Immature natural killer cell (primary cell): ENCODE measurements at places on chromosomes 1 and 21.

DNA sequence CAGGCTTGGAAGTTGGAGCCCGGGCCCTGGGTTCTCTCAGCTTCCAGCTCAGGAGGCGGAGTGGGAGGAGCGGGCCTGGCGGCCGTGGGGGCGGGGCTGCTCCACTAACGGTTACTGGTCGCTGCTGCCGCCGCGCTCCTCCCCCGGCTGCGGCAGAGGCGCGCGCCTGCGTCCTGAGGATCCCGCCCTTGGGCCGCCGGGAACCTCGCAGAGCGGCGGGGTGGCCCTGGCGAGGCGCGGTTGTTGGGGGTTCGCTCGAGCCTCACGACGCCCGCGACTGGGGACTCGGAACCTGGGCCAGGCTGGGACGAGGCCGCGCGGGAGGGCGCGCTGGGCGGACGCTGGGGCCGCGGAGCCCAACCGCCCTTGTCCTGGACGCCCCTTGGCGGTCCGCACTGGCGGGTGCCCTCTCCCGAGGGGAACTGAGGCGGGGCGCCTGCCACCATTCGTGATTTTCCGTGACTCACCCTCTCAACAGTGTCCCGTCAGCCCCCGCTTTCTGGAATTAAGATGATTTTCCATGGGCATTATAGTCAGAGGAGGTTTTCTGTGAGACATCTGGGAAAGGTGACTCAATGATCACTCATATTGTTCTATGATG is 34.1 kb downstream of the OR2G3 start:
- DNase-seq: peak; percentile 12

DNA sequence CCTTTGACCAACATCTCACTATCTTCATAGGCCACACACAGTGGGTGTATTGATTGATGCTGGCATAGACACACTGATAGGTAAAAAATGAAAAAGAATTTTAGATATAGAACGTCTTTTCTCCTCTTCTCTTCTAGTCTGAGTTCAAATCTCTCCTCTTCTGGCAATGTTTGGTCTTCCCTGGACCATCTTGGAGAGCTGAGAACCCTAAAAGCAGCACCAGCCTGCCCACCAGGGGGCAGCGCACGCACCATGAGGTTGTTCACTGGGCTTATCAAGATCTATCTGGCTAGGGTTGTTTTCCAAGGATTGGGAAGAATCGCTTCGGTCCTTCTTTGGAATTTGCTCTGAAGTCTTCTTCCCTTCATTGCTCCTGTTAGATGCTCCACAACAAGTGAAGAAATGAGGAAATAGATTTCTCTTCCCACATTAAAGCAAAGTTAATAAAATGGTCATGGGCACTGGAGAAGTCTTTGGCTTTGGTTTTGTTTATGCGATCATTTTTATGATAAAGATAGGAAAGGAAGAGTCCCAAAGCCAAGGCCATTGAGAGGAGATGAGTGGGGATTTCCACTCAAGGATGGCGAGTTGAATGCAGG is 104.0 kb upstream of the OLIG2 start:
- peak; percentile 39 for DNase-seq

DNA sequence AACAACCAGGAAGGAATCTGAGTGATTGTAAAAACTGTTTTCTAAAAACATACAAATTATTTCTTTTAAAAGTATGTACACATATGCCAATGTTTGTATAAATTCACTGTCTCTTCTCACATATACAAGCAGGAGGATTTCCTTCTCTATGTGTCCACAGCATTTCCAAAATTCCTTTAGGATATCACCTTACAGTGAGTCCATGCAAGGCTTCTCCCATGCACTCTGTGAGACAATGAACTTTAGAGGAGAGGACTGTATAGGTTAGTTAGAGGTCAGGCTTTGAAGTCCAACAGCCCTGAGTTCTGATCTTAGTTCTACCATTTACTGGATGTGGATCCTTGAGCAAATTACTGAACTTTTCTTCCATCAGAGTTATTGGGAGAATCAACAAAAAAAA is 34.1 kb upstream of the USH2A start:
- DNase-seq: no peak

DNA sequence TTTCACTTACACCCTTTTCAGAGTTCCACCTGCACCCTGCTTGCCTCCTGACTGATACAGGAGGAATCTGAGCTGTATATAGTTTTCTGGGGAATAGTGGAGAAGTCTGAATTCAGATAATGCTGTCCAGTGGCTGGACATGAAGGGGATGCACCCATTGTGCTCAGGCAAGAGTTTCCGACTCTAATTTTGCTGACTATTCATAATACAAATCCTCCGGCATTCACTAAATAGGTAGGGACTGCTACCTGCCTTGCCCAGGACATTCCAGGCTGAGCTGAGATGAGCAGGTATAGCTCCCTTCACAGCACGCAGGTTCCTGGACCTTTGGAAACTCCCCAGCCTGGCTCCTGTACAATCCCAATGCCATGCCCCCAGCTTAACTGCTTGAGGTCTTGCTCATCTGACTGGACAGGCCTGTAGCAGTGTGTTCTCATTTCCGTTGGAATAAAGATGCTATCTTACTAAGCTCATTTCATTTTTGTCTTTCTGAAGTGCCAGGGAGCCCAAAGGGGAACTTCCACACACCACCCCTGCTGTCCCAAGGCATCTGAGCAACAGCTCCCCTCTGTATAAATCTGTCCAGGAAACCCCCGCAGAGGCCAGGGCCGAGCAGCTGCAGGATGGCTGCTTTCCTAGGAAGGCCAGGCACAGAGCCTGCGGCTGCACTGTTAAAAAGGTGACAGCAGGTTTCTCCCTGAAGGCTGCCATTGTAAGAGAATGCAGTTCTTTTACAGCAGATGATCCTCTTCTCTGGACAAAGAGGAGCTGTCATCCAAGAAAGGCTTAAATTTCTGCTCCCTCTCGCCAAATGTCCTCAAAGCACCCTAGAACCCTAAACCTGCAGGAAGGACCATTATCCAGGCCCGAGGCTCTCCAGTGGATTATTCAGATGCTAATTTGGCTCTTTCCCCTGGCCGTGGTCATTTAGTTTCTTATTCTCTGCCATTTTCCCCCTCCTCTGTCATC is 21.7 kb upstream of the VASH2 start:
- no peak for DNase-seq

GRCh38 chr1:162709132-162709860 is 77.0 kb downstream of the DDR2 start:
- no peak for DNase-seq

DNA sequence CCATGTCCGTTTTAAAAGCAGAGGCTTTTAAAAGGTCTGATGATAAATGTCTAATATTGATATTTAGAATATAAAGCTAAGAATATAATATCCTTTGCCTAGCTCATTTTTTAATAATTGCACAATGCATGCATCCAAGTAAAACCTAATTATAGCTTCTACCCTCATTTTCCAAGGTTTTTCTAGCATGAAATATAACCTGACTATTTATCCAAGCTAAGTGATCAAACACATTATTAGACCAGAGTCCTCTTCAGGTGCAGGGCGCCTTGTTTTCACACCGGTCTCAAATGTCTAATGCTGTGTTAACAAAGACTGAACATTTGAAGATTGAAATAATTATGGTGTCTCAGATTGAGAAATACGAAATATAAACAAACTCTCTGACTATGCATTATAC is 648.9 kb upstream of the CXADR start:
- DNase-seq: no peak

DNA sequence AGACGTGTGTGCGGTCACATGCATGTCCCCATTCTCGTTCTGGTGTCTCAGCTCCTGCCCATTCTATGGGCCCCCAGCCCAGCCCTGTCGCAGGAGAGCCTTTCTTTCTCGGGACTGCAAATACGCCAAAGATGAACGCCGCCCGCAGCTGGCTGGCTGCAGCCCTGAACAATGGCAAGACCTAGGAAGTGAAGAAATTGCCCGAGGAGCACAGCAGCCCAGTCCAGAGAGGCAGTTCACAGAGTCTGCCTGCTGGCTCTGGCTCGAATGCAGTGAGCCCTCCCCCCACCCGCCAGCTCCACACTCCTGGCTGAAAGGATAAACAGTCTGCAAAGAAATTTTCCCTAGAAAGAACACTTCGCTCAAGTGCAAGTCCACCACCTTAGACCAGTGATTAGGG is 23.3 kb downstream of the PAX7 start:
- DNase-seq: no peak

DNA sequence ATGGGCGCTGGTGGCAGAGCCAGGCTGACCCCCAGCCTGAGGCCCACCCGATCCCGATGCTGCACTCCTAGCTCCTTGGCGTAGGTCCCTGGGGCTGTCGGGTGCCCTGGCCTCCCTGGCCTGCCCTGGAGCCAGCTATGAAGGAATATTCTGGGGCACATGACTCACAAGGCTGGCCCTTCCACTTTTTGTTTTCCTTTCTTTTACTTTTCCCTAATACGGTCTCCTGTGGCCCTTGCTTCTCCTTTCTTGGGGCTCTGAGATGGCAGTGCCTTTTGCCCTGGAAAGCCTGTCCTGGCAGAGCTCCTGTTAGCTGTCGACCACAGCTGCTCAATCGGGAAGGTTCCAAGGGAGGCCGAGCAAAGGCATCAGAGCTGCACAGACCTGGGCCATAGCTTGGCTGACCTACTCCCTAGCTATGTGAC is 22.1 kb downstream of the ARHGEF10L start:
- DNase-seq: no peak

DNA sequence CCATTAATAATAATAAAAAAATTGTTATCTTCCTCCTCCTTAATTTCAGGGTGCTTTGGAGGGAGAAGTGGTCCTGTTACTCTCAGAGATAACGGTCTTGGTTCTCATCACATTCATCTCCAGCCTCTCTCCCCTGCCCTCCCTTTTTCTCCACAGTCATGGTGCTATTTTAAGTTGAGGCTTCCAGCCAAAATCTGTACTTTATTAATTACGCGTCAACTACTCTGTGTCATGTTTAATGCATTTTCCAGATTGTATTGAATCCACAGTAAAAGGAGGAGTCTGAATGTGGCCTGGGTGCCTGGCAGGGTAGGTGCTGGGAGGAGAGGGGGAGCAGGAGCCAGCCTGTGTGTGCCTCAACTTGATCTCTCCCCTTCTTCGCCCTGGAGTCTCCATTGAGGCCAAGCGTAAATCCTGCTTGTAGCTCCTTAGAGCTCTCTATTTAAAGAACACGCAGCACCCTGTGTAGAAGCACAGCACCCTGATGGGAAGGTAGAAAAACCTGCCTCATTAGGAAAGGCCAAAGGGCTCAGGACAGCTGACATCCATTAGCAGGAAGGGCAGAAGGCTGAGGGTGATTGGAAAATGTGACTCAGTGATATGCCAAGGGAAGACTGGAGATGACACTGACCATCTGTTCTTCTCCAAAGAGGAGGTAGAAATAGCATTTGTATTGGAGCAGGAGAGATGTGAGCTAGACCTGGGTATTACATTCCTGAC is 82.4 kb downstream of the PLXNA2 start:
- DNase-seq: no peak

- DNase-seq: peak; percentile 22
These were observed 61.6 kb downstream of the PTGS2 start for GRCh38 chr1:186618401-186619170.

DNA sequence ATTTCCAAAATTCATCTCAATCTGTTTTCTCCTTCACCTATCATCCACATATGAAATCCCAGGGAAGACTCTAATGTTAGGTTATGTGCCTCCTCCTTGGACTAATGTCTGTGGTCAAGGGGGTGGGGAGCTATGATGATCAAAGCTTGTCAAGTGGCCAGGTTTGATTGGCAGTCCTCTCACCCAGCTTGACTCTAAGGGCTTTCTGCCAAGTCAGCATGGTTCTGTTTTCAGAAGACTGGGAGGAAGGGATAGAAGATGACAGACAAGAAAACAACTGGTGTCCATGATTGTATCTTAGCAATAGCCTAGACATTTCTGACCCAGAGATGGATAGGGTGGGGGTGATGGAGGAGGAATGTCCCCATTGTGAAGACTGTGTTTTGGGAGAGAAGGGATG is 9.1 kb upstream of the THEM5 start:
- DNase-seq: no peak

DNA sequence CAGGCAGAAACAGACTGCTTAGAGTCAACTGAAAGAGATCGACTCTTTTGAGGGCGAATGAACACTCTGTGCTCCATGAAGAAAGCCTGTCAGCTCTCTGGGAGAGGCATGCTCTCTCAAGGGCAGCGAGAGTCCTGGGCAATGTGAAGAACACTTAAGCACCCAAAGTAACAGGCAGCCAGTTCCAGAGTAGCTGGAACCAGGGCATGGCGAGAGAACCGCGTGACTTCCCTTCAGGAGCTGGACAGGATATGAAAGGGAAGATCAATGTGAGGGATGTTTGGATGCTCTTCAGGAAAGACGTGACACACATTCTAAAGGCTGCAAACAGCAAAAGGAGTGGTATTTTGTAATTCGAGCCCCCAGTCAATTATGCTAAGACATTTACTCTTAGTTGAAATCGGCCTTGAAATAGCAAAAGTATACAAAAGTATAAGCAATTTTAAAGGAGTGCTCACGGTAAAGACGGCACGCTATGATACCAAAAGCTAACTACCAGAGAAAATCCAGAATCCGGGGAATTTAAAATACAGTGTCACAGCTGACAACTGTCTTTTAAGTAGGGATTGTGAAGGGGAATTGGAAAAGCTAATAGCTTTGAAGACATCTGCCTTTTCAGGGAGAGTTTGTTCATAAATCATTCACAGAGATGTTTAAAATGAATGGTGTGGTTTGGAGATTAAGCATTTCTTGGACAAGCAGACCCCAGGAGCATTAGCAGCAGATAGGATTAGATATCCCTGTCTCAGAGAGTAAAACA is 20.8 kb downstream of the ADAMTS5 start:
- DNase-seq: no peak

GRCh38 chr1:27099587-27100334 is 55.2 kb downstream of the SLC9A1 start:
- DNase-seq: peak; percentile 14

- DNase-seq: no peak
These were observed 117.3 kb downstream of the MAB21L3 start for GRCh38 chr1:116228511-116228910.

DNA sequence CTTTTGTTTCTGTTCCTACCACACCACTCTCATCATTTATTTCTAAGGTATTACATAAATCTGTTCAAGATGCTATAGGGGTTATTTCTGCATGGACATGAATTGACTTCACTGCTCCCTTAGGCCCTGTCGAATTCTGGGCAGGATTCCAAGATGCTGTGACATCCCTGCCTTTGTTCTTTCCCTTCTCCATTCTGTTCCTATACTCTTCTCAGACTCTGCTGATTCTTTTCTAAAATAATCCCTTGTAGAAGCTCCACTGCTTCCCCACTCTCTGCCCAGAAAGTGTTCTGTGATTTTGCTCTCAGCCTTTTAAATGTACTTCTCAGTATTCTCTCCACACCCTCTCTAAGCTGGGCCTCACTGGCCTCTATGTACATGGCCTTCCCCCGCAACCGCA is 99.2 kb downstream of the PHTF1 start:
- no peak for DNase-seq

- no peak for DNase-seq
These were observed 60.6 kb downstream of the SDCCAG8 start for GRCh38 chr1:243316366-243316989.

DNA sequence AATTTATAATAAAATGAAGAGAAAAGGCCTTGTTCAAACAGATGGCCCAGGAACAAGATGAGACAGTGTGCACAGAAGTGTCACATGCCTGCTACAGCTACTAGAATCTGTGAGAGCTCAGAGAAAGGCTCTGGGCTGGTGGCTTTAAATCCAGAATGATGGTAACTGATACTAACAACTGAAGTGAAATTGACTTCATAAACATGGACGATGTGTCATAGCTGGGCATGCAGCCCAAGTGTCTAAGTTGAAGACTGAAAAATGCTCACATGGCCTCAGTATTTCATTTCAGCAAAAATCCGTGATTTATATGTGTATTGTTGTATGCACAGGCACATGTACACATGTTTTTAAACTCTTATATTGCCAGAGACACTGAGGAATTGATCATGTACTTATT is 208.3 kb upstream of the RUNX1 start:
- no peak for DNase-seq

- DNase-seq: no peak
These were observed 37.9 kb downstream of the ACOT7 start for GRCh38 chr1:6355621-6356020.
